ENCODE measurements at places on chromosomes 11 and 22. TPM values are rescaled to one million over a fixed set of nuclear protein-coding genes. Genes with fewer than 3 reads are reported as not detected.

CEP126 gene
- 19.1 TPM for polyA plus RNA-seq

MS4A6A gene
- 7.1 TPM for polyA plus RNA-seq

SCN2B gene
- polyA plus RNA-seq: 12.6 TPM

PATE2 gene
- polyA plus RNA-seq: 0.23 TPM

GRM5 gene
- 28.1 TPM for polyA plus RNA-seq

SYTL2 gene
- polyA plus RNA-seq: 24.6 TPM

B3GAT1 gene
- 186 TPM for polyA plus RNA-seq

ESAM gene
- 38.2 TPM for polyA plus RNA-seq

OR51B5 gene
- polyA plus RNA-seq: not detected

OR2D2 gene
- polyA plus RNA-seq: not detected

CCDC89 gene
- polyA plus RNA-seq: 1.4 TPM

HOATZ gene
- polyA plus RNA-seq: 7.6 TPM

PATE4 gene
- polyA plus RNA-seq: 0.27 TPM

PYGM gene
- 13.3 TPM for polyA plus RNA-seq

OR52E8 gene
- not detected for polyA plus RNA-seq

SORL1 gene
- 26.7 TPM for polyA plus RNA-seq

RIBC2 gene
- polyA plus RNA-seq: 2.5 TPM

ENTHD1 gene
- polyA plus RNA-seq: not detected

TSPAN32 gene
- 2.8 TPM for polyA plus RNA-seq

RFPL3 gene
- polyA plus RNA-seq: 0.47 TPM

PDGFB gene
- polyA plus RNA-seq: 18.3 TPM

PLAAT2 gene
- 0.35 TPM for polyA plus RNA-seq

KIF18A gene
- 4.4 TPM for polyA plus RNA-seq

OR10D3 gene
- not detected for polyA plus RNA-seq

ANO1 gene
- 2.7 TPM for polyA plus RNA-seq

HEPACAM gene
- polyA plus RNA-seq: 101 TPM

POU2AF1 gene
- polyA plus RNA-seq: 0.63 TPM

VWCE gene
- 10.7 TPM for polyA plus RNA-seq

SLC6A5 gene
- polyA plus RNA-seq: 35.5 TPM

IFTAP gene
- polyA plus RNA-seq: 50.1 TPM

ZMAT5 gene
- 32.9 TPM for polyA plus RNA-seq

MB gene
- polyA plus RNA-seq: 1.8 TPM

ADAMTS15 gene
- polyA plus RNA-seq: 9.7 TPM

DDX25 gene
- polyA plus RNA-seq: 42.3 TPM

RHOD gene
- polyA plus RNA-seq: 1.3 TPM

CALCA gene
- polyA plus RNA-seq: 12.9 TPM

MS4A6E gene
- not detected for polyA plus RNA-seq

CEND1 gene
- 176 TPM for polyA plus RNA-seq

GNAZ gene
- polyA plus RNA-seq: 71.6 TPM

OR52J3 gene
- not detected for polyA plus RNA-seq

MED15 gene
- polyA plus RNA-seq: 52.3 TPM
